ENCODE measurements at places on chromosomes 7 and 10.

DNA sequence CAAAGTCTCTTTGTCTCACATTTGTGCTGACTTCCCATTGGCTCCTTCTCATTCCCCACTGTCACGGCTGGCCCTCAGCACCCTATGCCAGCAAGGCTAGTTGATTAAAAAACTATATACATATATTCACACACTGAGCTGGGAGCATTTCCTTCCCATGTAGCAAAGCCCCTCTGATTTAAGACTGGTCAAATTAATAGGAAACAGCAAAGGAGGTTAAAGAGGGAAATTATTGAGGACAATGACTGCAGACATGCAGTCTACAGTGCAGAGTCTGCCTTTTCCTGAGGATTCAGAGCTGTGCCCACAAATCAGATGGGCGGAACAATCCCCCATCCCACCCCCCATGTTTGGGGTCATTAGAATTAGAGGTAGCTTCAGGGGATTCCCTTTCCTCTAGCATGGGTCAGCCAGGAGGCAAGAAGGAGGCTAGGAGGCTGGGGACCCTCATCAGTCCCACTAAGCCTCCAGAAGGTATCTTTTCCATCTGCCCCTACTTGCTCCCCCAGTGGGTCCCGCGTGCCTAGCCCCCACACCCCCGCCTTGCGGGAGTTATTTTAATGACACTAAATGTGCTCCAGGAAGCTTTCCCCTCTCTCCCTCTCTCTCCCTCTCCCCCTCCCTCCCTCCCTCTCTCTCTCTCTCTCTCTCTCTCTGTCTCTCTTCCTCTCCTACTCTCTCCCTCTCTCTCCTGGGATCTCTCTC lies 9.8 kb upstream of the DLX6 start:
- no peak for DNase-seq

DNA sequence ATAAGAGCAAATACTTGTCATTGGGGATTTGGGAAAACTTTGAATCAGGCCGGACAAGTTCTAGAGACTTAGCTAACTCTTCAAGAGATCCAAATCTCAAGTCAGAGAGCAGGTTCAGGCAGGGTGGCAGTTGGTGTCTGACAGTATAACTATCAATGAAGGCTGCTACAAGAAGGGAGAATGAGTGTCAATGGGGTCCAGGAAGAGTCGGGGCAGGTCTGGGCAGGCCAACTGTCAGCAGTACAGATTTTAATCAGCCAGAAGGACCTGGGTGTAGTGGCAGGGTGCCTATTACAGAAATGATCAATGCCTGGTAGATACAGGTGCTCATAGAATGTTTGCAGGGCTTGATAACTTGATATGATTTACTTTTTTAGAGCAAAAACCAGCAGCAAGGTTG lies 751.1 kb downstream of the GRM8 start:
- DNase-seq = no peak

- DNase-seq = no peak
Observed at GRCh38 chr10:5045095-5045494, 41.4 kb upstream of the AKR1C2 start.

DNA sequence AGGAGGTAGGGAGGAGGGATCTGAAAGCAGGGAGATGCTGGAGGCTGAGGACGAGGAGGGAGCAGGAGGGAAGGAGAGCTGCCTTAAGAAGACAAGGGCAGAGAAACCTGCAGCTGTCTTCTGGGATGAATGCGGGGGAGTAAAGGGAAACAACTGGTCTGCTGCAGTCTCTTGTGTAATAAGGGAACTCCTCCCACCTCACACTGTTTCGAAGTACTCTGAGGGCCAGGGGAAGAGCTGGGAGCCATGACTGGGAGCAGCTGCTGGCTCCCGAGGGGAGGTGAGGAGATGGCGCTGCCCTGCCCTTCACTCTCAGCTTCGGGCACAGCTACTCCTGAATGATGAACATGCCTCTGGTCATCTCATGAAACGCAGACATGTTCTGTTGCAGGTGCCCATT lies 65.1 kb downstream of the CLEC2L start:
- DNase-seq = no peak

DNA sequence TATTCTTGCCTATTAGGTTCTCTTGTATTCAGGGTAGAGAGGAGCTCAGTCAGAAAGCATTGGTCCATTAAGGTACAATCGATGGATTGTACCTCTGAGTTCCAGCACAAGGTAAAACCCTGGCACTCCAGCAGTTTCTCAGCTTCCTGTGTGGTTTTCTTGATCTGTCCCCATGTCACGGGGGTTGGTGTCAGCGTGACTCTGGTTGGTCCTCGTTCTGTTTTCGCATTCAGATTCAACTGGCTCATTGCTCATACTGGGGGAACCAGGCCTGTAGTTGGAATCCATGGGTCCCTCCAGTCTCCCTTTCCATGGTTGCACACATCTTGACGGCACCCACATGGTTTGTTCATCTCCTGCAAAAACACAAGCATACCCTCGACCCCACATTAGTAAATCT lies 32.7 kb upstream of the RASGEF1A start:
- DNase-seq = no peak

GRCh38 chr7:21616796-21617436 lies 74.1 kb downstream of the DNAH11 start:
- DNase-seq = no peak

DNA sequence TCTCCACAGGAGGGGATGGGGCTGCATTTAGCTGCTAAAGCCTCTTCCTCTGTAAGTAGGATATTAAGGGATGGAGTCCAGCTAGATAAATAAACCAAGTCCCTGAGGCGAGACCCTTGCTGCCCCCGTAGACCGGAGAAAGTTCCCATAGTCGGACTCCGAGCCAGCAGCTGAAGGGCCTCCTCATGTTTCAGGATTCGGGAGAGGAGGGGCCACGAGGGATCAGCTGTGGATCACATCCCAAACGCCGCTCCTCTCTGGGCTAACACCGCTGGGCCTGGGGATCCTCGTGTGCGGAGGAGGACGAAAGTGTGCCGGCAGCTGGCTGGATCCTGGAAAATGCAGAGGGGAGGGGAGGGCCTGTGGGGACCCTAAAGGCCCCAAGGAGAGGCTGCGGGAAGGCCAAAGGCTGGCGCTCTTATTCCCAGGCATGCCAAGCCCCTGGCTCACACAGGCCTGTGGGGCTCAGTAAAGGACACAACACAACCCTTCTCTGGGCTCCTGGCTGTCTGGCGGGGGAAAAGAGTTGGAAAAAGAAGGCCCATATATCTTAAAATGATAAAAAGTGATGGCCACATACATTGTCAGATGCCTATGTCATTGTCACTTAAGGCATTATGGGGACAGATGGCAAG lies 82.5 kb upstream of the TMEM72 start:
- no peak for DNase-seq

DNA sequence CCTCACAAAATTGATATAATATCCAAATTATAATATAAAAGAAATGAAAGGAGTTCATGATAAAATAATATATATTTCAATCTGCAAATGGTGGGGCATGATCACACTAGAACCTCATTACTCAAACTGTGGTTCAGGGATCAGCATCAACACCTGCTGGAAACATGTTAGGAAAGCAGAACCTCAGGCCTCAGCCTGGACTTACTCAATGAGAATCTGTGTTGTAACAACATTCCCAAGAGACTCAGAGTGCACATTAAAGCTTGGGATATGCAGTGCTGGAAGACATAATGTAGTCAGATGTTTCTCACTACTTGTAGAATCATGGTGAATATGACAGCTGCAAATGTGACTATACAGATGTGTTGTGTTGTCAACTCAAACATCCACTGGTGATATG lies 81.7 kb upstream of the ITPRID1 start:
- no peak for DNase-seq

- no peak for DNase-seq
Observed at GRCh38 chr7:295155-296154, 5.5 kb downstream of the FOXL3 start.

GRCh38 chr7:131652934-131653333 lies 96.5 kb upstream of the PODXL start:
- DNase-seq = no peak

GRCh38 chr7:47293884-47294555 lies 287.9 kb downstream of the TNS3 start:
- DNase-seq = no peak

GRCh38 chr7:103771294-103771693 lies 218.2 kb downstream of the RELN start:
- DNase-seq = no peak

- DNase-seq = no peak
Observed at GRCh38 chr10:33547976-33548375, 213.5 kb upstream of the NRP1 start.

- peak; percentile 14 for DNase-seq
Observed at GRCh38 chr10:61903221-61903927, 1.9 kb downstream of the ARID5B start.

GRCh38 chr10:62990126-62990525 lies 143.0 kb upstream of the NRBF2 start:
- DNase-seq = no peak

Measured in neural crest cell (in vitro differentiated cells).